ENCODE measurements at places on chromosomes 7 and 10. TPM values are rescaled to one million over a fixed set of nuclear protein-coding genes. Genes with fewer than 3 reads are reported as not detected.
A peak's percentile ranks its signal among the peaks of the same experiment; 100 is the strongest.

Gene CDH23
- 1.1 TPM for total RNA-seq

GRCh38 chr7:45157286-45157652 is 322 bp upstream of the RAMP3 start:
- peaks cover 5% of the 10 kb centered on the region for H3K4me1 ChIP-seq
- no peak overlapping the region for H3K27ac ChIP-seq
- H3K36me3 ChIP-seq, result no peaks in the 10 kb centered on the region
- H3K27me3 ChIP-seq, result peaks cover 27% of the 10 kb centered on the region
- DNase-seq, result no peak
- H3K4me3 ChIP-seq, result no peak overlapping the region

GRCh38 chr7:25940086-25940906 is 211.7 kb upstream of the NFE2L3 start:
- no peaks in the 10 kb centered on the region for H3K36me3 ChIP-seq
- H3K4me1 ChIP-seq, result peaks cover 19% of the 10 kb centered on the region

DNA sequence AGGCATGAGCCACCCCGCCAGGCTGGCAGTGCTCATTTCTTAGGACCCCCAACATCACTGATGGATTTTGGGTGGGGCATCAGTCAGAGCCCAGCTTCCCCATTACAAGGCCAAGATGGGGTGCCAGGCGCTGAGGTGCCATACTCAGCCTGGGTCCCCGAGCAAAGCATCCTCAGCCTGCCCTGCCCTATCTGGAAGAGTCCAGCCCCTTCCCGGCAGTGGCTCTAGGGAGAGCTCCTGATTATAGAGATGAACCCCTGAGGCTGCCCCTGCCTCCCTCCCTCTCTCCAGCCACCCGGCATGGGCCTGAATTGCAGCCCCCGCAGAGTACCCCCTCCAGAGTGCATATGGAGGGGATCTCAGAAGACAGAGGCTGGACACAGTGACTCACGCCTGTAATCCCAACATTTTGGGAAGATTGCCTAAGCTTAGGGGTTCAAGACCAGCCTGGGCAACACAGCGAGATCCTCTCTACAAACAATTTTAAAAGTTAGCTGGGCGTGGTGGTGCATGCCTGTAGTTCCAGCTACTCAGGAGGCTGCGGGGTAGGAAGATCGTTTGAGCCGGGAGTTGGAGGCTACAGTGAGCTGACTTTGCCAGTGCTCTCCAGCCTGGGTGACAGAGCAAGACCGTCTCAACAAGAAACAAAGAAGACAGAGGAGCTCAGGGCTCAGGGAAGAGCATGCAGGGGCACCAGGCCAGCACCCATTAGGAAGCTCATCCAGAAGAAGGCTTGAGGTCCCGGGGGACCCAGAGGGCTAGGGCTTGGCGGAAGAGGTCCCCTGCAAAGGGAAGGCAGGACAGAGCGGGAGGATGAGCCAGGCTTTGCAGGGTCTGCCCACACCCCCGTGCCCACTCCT is 13.3 kb downstream of the LAT2 start:
- H3K4me3 ChIP-seq, result no peak overlapping the region
- H3K27me3 ChIP-seq, result no peaks in the 10 kb centered on the region
- peaks cover 10% of the 10 kb centered on the region for H3K36me3 ChIP-seq
- no peak for DNase-seq
- peak overlapping the region; percentile 9 for H3K27ac ChIP-seq
- peaks cover 4% of the 10 kb centered on the region for H3K4me1 ChIP-seq

DNA sequence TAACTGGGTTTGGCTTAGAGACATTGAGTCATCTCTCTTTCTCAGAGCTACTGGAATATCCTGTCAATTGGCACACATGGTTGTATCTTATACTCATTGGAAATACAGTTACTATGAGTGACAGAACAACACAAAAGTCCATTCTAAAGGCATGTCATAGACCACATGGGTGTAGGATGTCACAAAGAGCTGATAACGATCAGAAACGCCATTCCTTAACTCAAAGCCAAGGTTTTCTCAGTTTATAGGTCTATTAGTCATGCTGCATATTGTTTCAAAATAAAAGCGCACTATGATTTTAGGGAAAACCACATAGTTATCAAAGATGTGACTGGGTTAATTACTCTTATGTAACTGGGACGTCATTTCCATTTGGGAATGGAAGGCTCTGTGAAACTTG is 147.2 kb upstream of the FAM171A1 start:
- no peak overlapping the region for H3K4me3 ChIP-seq
- H3K36me3 ChIP-seq, result no peaks in the 10 kb centered on the region
- peaks cover 22% of the 10 kb centered on the region for H3K27me3 ChIP-seq
- no peak overlapping the region for H3K27ac ChIP-seq
- H3K4me1 ChIP-seq, result no peaks in the 10 kb centered on the region

DNA sequence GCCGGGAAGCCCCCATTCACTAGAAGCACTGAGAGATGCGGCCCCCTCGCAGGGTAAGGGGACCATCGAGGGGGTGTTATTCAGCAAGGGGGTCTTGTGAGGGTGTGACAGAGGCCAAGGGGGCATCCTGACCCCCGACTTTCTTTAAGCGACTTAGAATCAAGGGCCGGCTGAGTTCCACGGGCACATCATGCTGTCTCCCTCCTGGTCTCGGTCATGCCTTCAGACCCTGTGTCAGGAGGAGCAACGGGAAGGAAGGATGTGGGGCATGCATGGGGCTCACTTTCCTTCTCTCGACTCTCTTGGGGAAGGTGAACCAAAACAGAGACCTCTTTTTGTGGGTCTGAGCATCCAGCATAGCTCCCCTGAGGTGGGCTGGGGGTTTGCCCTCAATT is 2.5 kb downstream of the ACSL5 start:
- H3K27me3 ChIP-seq, result no peaks in the 10 kb centered on the region
- DNase-seq, result peak; percentile 16
- peak overlapping the region; percentile 100 for H3K27ac ChIP-seq
- H3K36me3 ChIP-seq, result peaks cover 11% of the 10 kb centered on the region

DNA sequence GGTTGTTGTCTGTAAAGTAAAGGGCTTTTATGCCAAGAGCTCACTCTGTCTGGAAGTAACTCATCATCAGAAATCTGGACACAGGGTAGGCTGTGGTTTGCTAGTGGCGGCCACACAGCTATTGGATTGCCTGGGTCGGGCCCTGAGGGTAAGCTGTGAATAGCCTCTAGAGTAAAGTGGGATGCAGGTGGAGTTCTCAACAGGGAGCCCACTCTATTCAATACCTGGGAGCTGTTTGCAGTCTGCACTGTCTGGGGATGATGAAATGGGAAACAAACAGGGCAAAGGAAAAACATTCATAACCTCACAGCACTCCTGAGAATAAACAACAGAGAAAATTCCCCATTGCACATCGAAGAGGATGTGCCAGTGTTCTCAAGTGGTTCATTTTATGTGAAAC is 582.6 kb downstream of the CALN1 start:
- no peak overlapping the region for H3K27ac ChIP-seq
- H3K4me1 ChIP-seq, result no peaks in the 10 kb centered on the region
- H3K27me3 ChIP-seq, result no peaks in the 10 kb centered on the region

GRCh38 chr10:126387931-126388911 is at the start of gene ADAM12:
TSS of gene ADAM12 (minus strand) at chr10:126388477. CDS start at chr10:126388145, 332 bp downstream.
- H3K4me3 ChIP-seq, result peak within 1 kb of the TSS; percentile 81
- peak; percentile 5 for DNase-seq
- peaks cover 40% of the 10 kb centered on the region for H3K27me3 ChIP-seq
- H3K36me3 ChIP-seq, result peaks cover 4% of the 10 kb centered on the region

Gene GSTO2
- 6.8 TPM for total RNA-seq

DNA sequence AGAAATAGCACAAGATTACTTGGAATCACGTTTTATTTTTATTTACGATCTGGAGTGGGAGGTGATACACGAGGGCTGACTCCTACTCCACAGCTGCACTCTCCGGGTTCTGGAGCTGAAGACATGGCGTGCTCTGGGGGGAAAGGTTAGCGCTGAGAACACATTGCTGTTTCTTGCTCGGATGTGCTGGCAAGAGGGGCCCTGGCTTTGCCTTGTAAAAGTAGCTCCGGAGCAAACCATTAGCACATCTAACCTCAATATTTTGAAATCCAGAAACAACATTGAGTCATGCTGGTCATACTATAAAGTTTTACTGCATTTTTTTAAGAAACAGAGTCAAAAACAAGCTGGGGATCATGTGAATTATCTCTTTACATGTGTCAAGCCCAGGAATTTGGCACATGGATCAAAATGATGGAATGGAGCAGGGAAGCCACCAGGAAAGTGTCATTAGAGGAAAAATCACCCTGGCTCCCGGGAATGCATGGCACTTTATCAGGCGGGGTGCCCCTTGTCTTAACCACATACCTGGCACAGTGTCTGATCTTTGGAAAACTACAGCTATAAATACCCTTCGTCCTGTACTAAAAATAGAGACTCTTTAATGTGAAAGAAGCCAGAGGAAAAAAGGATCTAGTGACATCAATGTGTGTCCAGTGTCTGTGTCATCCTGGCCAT is 31.6 kb upstream of the LYZL1 start:
- no peak overlapping the region for H3K27ac ChIP-seq
- H3K4me3 ChIP-seq, result no peak overlapping the region
- no peaks in the 10 kb centered on the region for H3K36me3 ChIP-seq
- no peaks in the 10 kb centered on the region for H3K4me1 ChIP-seq
- DNase-seq, result no peak

Gene WDR91
- total RNA-seq, result 27.1 TPM

DNA sequence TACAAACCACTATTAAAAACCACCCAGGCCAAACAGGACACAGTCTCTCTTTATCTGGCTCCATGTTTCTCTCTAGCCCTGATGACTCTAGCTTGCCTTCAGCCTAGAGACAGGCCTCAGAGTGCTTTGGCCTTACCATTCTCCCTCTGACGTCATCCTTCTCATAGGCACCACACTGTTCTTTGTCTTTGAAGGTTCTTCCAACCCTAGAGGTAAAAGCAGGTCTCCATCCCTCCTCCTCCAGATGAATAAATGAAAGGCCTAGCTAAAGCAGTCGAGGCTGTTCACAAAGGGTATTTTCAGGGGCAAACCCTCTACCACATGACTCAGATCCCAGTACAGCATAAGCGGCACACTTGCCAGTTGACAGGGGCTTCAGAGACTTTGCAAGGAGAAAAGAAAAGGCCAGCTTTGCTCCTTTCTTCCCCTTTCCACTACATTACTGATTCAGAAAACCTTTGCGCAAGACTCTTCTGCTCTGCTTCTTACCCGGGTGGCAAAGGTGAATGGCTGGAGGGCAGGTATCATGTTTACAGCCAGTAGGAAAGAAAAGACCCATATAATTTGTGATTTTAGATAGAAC is 14.8 kb downstream of the NFE2L3 start:
- peaks cover 21% of the 10 kb centered on the region for H3K36me3 ChIP-seq
- peak overlapping the region; percentile 68 for H3K4me3 ChIP-seq
- peak overlapping the region; percentile 89 for H3K27ac ChIP-seq
- peaks cover 59% of the 10 kb centered on the region for H3K4me1 ChIP-seq
- DNase-seq, result peak; percentile 50

- H3K27ac ChIP-seq, result no peak overlapping the region
- H3K27me3 ChIP-seq, result no peaks in the 10 kb centered on the region
- H3K4me3 ChIP-seq, result no peak overlapping the region
- H3K36me3 ChIP-seq, result peaks cover 12% of the 10 kb centered on the region
Observed at GRCh38 chr10:74924251-74924963, 98.0 kb downstream of the KAT6B start.

DNA sequence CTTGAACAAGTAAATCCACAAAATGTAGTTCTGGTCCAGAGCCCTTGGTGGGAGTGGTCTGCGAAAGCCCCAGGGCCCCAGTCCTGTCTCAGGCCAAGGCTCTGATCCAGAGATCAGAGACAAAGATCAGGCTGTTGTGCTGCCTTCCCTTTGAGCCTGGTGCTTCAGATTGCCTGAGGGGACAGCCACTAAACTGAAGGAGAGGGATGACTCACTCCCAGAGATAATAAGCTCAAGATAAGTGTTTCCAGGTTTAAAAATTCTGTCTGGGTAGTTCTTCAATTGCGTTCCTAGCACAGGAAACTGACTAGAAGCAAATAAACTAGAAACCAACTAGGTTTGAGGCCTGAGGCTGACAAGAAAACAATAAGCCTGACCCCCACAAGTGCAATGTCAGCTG is 190.2 kb downstream of the RAMP3 start:
- no peak overlapping the region for H3K27ac ChIP-seq
- no peaks in the 10 kb centered on the region for H3K36me3 ChIP-seq
- peaks cover 17% of the 10 kb centered on the region for H3K27me3 ChIP-seq
- no peaks in the 10 kb centered on the region for H3K4me1 ChIP-seq
- no peak overlapping the region for H3K4me3 ChIP-seq
- no peak for DNase-seq

DNA sequence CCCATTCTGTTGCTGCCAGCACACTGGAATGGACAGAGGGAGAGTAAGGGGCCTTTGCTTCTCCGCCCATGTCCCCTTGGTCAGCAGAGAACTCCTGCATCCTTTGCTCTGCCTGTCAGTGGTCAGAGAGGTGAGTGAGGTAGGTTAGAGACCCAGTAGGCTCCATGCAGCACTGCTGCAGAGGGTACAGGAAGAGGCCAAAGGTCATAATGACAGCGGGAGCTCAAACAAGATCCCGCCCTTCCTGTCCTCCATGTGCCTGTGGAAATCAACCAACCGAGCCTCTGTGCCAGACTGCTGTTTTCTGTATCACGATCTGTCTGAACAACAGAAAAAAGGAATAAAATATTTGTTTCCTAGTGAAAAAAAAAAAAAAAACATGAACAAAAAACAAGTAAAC is 81.4 kb downstream of the ZNF33B start:
- DNase-seq, result no peak
- H3K27ac ChIP-seq, result no peak overlapping the region
- H3K36me3 ChIP-seq, result peaks cover 6% of the 10 kb centered on the region
- peaks cover 6% of the 10 kb centered on the region for H3K27me3 ChIP-seq
- no peak overlapping the region for H3K4me3 ChIP-seq

GRCh38 chr7:136018104-136018503 is 40.9 kb upstream of the MTPN start:
- peak overlapping the region; percentile 45 for H3K4me3 ChIP-seq
- H3K36me3 ChIP-seq, result no peaks in the 10 kb centered on the region
- DNase-seq, result no peak
- H3K27me3 ChIP-seq, result peaks cover 19% of the 10 kb centered on the region
- no peak overlapping the region for H3K27ac ChIP-seq

All from activated T-cell treated with anti-CD3 and anti-CD28 coated beads, Interleukin-2, amount 50 U/mL, for 72 hours (primary cell).